ENCODE measurements at places on chromosomes 3 and 15. TPM values are rescaled to one million over a fixed set of nuclear protein-coding genes. Genes with fewer than 3 reads are reported as not detected.

SERINC4 gene
- total RNA-seq = not detected

FMN1 gene
- 0.34 TPM for total RNA-seq

NTRK3 gene
- not detected for total RNA-seq

LRRC34 gene
- total RNA-seq = 0.43 TPM

GLDN gene
- total RNA-seq = 0.07 TPM

PROS1 gene
- 19.1 TPM for total RNA-seq

OR5K2 gene
- not detected for total RNA-seq

WDR93 gene
- total RNA-seq = not detected

SLC28A1 gene
- total RNA-seq = not detected

Data from nasal cavity respiratory epithelium epithelial cell of viscerocranial mucosa (primary cell).